Bronchial epithelial cell (primary cell): ENCODE measurements at places on chromosomes 3 and 15. TPM values are rescaled to one million over a fixed set of nuclear protein-coding genes. Genes with fewer than 3 reads are reported as not detected.
A peak's percentile ranks its signal among the peaks of the same experiment; 100 is the strongest.

GRCh38 chr3:66655044-66655443 is 154.2 kb upstream of the LRIG1 start:
- DNase-seq, result no peak

- DNase-seq, result no peak
These were observed 275.5 kb downstream of the GAP43 start for GRCh38 chr3:115898656-115899410.

DNA sequence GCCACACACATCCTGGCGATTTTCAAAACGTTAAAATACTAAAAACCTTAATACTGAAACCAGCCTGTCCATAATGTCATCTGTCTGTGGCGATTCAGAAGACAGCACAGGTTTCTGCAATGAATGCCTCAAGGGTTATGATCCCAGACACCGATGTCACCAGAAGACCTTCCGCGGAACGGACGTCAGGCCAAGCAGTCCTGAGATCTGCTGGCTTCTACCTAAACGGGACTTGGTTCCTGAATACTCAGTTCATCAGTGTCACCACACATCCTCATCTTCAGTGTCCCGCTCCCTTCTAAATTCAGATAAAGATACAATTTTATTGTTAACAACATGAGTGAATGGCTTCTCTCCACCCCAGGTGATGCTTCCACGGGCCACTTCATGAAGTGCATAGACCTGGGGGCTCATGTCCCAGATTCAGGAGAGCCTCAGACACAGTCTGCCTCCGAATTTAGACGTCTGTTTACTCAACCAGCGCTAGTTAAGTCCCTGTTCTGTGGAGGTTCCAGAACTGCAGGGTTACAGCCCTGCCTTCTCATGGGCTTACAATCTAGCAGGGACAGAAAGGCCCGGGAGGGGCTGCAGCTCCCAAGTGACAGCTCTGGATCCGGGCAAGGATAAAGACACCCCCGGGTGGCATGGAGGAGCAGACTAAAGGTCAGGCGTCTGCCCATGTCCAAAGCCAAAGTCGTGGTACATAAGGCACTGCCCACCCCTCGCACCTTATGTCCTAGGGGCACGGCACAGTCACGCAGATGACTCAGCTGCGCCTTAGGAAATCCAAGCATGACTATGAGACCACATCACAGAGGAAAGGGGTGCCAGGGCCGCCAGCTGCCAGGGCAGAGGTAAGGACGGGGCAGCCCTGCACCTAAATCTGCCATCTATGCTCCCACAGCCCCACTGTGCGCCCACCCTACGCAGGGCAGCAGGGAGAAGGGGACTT is 75.9 kb downstream of the VGLL4 start:
- peak; percentile 71 for DNase-seq

DNA sequence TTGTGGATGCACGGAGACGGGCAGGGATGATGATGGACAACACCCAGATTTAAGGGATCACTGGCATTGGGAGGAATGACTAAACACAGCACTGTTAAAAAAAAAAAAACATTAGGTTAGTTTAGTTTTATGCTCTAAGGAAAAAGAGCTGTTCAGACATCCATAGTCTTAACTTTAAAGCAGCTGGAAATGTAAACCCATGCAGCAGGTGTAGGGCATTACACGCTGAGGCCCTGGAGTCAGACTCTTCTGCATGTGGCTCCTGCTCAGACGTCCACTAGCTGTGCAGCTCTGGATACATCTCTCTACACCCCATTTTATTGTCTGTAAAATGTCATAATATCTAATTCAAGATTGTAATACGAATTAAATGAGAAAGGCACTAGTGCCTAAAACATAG is 191.8 kb upstream of the RASGRP1 start:
- no peak for DNase-seq

Gene MORC1
- not detected in 2 replicates for total RNA-seq

Gene CEP70
- total RNA-seq, result 18.2 and 29.2 TPM in 2 replicates

DNA sequence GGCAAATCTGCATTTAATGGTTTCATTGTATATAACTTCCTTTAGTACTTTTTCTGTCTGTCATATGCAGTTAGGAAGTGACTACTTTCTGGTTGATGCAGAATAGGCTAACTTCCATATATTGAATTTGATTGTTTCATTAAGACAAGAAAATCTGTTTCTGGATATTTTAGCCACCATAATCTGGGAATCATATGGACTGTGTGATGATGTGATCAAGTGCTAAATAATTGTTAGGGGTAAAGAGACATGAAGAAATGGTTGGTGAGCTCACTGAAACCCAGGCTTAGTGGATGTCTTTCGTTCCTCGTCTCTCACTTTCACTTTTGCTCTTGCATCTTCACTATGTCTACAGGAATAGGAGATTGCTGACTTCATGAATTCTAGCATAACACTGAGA is 3.5 kb upstream of the MNS1 start:
- DNase-seq, result no peak

- peak; percentile 98 for DNase-seq
These were observed 33.2 kb downstream of the ABHD2 start for GRCh38 chr15:89121414-89121813.

Gene UBE2E2
- 61.3 and 67.6 TPM in 2 replicates for total RNA-seq

Gene TEX55
- total RNA-seq, result not detected in 2 replicates

DNA sequence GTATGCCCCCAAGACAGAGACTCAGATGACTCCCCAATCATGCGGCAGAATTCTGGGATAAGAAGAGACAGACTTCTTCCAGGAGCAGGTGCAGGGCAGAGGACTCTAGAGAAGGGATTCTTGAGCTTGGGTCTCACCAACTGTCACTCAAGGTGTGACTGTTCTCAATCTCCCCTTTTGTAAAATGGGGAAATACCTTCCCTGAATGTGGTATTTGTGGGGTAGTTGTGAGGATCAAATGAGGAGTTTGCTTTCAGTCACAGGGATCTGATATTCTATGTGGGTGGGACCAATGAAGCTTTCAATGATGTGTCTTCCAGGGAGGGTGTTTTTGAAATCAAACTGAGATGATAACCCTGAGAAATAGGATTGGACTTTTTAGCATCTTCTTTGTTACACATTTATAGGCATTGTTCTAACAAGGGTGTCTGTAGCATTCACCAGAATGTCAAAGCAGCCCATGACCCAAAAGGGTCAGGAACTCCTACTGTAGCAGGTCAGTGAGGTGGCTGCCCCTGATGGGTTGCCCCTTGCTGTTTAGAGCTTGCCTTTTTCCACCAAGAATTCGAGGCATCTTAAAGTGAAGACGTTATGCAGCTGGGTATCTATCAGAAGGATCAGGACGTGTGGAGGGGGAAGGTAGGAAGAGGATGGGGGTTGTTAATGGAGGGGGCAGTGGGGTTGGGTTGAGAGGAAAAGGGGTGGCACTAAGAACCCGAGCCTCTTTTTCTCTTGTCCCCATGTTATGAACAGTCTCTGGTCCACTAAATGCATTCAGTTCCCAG is 28.8 kb downstream of the UMPS start:
- DNase-seq, result no peak

Gene CD276
- 14.5 and 21.9 TPM in 2 replicates for total RNA-seq

Gene CCR8
- total RNA-seq, result not detected in 2 replicates

Gene ST3GAL6
- 2.9 and 5.4 TPM in 2 replicates for total RNA-seq

GRCh38 chr3:89184151-89184995 is 77.0 kb downstream of the EPHA3 start:
- no peak for DNase-seq

Gene BTLA
- total RNA-seq, result not detected in 2 replicates

GRCh38 chr3:155880286-155880685 is 9.8 kb downstream of the GMPS start:
- no peak for DNase-seq

- DNase-seq, result peak; percentile 92
These were observed at the start of gene TRIP4 for GRCh38 chr15:64387562-64388168. TSS of gene TRIP4 (plus strand) at chr15:64387836. CDS start at chr15:64387864, 28 bp downstream.

GRCh38 chr3:27345959-27346865 is 23.0 kb downstream of the NEK10 start:
- peak; percentile 67 for DNase-seq

GRCh38 chr3:124772081-124772831 is 42.0 kb downstream of the UMPS start:
- DNase-seq, result no peak

DNA sequence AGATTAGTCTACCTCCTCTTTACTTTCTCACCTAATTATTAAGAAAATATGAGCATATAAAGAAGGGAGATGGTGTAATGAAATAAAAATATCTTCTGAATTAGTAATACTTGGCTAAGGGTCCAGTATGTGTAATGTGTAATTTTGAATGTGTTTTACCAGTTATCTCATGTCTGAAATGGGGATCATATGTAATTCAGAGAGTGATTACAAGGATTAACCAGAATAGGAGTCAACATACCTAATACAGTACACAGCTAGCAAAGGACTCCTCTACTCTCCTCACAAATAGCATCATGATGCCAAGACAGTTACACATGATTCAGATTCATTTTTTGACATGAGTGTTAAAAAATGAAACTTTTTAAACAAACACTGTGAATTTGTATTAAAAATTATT is 570.4 kb downstream of the SI start:
- DNase-seq, result no peak

GRCh38 chr3:178491751-178492150 is 44.5 kb upstream of the KCNMB2 start:
- DNase-seq, result no peak

- no peak for DNase-seq
These were observed 85.6 kb upstream of the PSMD6 start for GRCh38 chr3:64108784-64109317.

DNA sequence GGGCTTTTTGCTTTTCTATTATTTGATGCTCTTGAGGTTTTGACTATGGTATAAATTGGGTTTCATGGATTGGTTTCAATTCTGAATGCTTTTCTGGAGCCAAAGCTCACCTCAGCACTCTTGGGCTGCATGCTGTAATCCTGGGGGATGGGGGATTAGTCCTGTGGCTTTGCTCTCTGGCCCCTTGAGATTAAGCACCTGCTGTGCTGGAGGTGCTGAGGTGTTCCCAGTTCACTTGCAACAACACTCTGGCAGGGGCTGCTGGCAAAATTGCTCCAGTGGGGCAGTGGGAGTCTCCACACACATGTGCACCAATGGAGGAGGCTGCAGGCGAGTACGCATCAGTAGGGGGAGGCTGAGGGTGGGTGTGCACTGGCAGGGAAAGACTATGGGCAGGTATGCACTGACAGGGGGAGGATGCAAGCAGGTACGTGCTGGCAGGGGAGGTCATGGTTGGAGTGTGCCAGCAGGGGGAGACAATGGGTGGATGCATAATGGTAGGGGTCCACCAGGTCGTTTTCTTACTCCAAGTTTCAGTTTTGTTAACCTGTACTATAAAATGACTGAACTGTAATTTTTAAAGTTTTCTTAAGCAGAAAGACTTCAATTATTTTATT is 489.2 kb downstream of the FGF12 start:
- DNase-seq, result no peak

DNA sequence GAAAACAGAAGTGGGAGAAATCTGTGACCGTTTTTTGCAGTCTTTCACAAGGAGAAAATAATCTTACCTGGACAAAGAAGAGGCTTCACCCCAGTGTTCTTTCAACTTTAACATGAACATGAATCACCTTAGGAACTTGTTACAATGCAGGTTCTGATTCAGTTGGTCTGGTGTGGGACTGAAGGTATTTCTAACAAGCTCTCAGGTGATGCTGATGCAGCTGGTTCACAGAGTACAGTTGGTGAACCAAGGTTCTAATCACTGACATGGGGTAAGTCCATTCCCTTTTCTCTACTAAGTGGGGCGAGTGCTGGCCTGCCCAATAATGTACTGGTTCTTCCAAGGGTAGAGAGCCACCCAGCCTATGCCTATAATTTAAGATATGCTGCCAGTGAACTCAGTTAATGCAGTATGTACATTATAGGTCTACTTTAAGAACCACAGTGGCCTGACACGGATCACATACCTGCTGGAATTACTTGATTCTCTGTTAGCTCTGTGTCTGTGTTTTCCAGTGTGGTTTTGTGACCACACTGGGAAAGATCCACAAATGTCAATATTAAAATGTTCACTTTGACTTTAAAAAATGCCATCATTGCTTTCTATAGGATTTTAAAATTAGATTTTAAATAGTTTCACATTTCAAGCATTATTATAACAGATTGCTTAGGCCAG is 304.1 kb downstream of the ZNF621 start:
- DNase-seq, result peak; percentile 87

Gene BOC
- 0.38 and 1.3 TPM in 2 replicates for total RNA-seq

- no peak for DNase-seq
These were observed 251.4 kb upstream of the C2CD4B start for GRCh38 chr15:62416526-62416925.

GRCh38 chr3:64157150-64158035 is 67.9 kb downstream of the PRICKLE2 start:
- peak; percentile 49 for DNase-seq

GRCh38 chr15:63232405-63232804 is 43.0 kb downstream of the RAB8B start:
- DNase-seq, result no peak

GRCh38 chr3:195753581-195753980 is 32.8 kb downstream of the MUC20 start:
- no peak for DNase-seq

DNA sequence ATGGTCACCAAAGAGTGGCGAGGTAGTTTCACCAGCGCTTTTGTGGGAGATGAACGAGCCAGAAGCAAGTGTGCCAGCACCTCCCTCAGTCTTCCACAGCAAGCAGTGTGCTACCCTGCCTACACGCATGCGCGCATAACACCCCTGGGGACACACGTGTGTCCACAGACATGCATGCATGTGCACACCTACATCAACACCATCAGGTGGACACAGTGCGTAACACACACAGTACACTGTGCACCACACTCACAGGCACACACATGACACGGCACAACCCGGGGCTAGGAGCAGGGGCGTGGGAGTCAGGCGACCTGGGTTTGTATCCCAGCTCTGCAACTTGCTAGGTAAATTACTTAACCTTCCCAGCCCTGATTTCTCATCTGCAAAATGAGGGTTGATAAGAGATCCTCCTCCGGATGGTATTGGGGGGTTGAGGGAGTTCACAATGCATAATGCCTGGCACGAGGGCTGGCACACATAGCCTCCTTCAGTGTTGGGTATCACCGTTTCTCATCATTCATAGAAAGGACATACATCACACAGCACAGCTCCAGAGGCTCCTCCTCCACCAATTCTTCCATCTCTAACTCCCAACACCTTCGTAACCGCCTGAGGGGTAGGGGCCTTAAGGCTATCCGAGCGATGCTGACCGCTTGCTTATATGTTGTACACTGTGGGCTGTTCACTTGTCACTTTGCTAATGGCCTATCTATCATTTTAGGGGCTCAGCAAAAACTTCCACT is 174.9 kb downstream of the SMAD6 start:
- no peak for DNase-seq

DNA sequence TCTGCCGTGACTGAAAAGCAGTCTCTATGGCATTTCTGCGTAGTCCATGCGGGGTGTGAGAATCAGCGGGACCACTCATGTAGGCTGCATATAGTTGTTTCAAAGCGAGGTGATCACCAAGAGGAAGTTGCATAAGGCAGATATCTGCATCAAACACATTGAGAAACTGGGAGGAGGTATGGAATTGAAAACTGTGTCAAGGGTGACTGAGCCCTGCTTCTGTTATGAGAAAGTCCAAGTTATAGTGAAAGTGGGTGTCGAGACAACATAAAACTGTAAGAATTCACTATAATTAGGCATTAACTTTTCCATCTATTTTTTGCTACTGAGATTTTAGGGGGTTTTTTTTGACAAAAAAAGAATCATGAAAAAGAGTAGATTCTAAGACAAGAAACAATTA is 109.3 kb downstream of the ZIC1 start:
- no peak for DNase-seq

Gene MESP2
- 0.13 and 0.26 TPM in 2 replicates for total RNA-seq

GRCh38 chr15:56165234-56165633 is 78.4 kb downstream of the RFX7 start:
- peak; percentile 50 for DNase-seq
